ENCODE measurements at places on chromosomes 5 and 9.

GRCh38 chr5:109701792-109702191 lies 12.1 kb downstream of the MAN2A1 start:
- DNase-seq: no peak

DNA sequence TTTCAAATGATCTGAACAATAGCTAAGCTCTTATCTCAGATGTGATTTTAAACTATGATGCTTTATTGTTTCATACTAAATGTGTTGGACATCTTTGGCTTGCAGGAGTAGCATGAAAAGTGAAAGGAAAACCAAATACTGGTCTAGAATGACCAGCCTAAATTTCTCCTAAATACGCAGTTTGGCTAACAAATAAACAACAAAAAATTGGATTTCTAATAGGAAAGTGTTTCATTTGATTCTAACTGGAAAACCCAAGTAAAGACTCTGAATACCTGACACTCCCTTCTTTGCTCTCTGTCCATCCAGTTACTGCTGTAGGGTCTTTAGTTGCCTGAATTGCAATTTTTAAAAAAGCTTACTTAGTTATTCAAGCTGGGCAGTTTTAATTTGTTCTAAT lies 111.7 kb upstream of the ACOT12 start:
- DNase-seq: no peak

- peak; percentile 46 for DNase-seq
Measured at GRCh38 chr5:143251190-143251589, 152.3 kb downstream of the NR3C1 start.

DNA sequence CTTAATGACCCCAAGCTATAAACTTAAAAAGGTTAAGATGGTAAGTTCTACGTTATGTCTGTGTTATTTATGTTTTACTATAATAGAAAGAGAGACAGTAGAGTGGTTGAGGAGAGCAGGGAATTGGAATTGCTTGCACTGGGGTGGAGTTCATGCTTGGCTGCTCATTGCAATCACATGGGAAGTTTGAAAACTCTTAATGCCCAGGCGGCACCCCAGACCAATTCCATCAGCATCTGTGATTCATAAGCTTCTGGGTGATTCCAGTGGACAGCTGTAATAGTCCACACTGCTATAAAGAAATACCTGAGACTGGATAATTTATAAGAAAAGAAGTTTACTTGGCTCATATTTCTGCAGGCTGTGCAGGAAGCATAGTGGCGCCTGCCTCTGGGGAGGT lies 323.9 kb upstream of the MSX2 start:
- DNase-seq: no peak

- DNase-seq: no peak
Measured at GRCh38 chr9:83920469-83920926, 734 bp downstream of the KIF27 start.

DNA sequence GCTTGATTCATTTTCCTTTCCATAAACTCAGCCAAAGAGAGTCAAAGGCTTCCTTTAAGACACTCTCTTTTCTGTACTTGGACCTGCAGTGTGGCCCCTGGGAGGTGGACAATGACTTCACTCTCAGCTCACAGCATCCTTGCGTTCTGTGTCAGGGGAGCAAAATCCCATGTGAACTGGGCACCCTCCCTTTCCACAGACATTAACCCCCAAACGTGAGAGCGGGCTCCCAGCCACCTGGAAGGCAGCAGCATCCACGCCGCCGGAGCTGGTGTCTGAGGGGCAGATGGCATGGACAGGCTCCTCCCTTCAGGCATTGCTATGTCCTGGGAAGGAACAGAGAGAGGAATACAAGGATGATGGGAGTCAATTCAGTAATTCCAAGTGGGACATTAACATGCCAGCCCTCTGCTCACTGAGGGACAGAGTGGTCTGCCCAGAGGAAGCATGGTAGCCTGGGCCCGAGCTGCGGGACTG lies 39.5 kb downstream of the TRIP13 start:
- DNase-seq: no peak

GRCh38 chr9:89595646-89596045 lies 9.2 kb upstream of the GADD45G start:
- DNase-seq: no peak

DNA sequence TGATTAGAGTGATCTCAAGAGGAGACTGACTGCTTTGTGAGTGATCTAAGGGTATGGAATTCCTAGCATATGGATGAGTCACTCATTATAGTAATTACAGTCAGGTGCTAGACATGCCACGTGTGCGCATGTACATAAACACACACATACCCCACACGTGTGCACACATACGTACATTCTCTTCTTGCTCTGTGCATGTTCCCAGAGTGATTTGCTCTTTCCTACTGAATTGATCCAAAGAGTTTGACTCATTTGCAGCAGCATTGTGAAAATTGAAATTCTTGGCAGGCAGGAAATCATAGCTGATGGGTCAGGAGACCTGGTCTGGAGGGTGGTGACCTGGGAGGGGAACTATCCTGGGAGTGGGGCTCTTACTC lies 63.8 kb downstream of the ANGPTL2 start:
- DNase-seq: no peak

DNA sequence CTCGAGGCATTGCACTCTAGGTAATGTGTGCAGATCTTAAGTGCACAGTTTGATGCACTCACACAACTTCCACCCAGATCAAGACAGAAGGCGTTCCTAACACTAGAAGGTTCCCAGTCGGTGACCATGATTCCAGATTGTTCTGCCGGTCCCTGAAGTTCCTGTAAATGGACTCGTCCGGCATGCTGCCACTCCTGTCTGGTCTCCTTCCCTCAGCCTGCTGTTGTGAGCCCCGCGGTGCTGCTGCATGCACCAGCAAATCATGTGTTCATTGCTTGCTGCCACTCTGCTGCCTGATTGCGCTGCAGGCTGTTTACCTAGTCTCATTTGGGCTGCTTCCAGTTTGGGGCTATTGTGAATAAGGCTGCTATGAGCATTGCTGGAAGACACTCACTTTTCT lies 11.5 kb downstream of the STKLD1 start:
- no peak for DNase-seq

DNA sequence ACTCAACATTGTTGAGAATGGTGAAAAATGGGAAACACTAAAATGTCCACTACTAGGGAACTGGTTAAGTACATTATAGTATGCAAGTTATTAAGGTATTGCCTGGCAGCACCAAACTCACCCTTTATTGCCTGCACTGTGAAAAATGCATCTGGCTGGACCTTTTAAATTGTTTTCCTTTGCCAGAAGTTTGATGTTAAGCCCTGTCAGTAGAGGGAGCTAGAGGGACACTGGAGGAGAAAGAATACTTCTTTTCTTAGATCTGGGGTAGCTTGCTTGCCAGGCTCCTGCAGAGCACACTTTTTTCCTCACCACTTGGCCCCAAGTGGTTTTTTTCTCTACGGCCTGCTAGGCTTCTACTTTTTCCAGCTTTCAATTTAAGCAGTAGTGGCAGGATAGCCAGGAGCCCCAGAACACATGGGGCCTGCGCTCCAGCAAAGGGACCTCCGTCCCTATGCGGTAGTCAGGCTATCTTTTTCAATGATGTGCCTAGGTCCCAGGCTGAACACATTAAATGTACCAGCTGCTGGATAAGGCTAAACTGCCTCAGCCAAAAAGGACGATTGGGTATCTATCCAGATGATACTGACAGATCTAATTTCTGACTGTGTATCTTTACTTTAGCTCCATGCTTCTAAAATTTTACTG lies 8.0 kb upstream of the HABP4 start:
- peak; percentile 11 for DNase-seq

DNA sequence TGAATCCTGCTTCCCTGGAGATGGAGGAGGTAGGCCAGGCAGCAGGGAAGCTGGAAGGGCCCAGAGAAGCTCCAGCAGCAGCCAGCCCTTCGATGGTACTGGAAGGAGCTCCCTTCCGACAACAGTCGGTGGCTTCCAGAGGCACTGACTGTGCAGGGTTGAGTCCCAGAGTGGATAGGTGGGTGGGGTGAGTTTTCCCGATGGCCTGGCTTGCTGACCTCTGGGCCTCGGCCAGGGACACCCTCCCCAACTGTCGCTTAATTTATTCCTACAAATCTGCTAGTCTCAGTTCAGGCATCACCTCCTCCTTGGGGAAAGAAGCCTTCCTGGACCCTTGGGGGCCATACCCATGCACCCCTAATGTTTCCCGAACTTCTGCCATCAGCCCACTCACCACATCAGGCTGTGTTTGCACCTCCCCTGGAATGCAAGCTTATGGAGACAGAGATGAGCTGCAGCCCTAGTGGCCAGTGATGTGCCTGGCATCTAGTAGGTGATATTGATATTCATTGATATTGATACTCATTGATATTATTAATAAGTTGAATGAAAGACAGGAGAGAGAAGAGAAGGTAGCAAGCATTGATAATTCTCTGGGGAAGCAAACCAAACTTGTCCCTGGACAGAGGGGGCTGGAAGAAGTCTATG lies 104.6 kb upstream of the BOD1 start:
- DNase-seq: no peak

- no peak for DNase-seq
Measured at GRCh38 chr9:91790917-91791316, 159.1 kb downstream of the ROR2 start.

DNA sequence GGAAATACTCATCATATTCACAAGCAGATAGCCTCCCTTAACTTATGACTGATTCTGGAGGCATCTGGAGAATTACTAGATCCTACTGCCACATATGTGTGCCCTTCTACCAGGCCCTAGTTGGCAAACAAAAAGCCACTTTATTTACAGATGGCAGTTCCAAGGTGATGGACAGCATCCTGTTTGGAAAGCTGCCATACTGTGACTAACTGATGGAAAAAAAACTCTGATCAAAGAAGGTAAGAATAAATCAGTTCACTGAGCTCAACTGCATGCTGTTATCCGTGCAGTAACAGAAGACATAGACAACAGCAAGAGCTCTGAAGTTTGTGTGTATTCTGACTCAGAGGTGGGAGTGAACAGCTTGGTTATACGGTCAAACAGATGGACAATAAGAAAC lies 279.8 kb upstream of the POU5F2 start:
- no peak for DNase-seq

DNA sequence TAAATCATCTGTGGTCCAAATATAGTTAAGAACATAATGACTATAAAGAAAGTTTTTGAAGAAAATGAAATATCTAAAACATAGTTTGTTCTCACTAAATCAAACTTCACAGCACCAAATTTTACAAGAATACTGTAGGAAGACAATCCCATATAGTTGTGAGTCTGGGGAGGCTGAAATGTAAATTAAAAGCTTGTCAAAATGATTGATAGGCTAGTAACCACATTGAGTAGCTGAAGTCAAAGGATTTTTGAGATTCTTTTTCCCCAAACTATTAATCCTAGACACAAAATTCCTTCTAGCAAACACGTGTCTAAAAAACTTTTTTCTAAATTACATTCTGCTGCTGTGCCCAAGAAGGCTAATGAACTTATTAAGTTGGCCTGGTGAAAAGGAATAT lies 13.0 kb downstream of the BHMT start:
- DNase-seq: no peak

GRCh38 chr9:124477648-124478285 lies 27.5 kb downstream of the ADGRD2 start:
- DNase-seq: no peak

GRCh38 chr5:160507221-160507721 lies 85.6 kb downstream of the PTTG1 start:
- no peak for DNase-seq

DNA sequence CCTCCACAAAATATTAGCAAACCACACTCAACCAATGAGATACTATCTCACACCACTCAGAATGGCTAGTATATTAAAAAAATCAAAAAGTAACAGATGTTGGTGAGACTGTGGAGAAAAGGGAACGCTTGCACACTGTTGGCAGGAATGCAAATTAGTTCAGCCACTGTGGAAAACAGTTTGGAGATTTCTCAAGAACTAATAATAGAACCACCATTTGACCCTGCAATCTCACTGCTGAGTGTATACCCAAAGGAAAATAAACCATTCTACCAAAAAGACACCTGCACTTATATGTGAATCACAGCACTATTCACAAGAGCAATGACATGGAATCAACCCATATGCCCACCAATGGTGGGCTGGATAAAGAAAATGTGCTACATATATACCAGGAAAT lies 393.5 kb downstream of the PDE4D start:
- DNase-seq: no peak

- no peak for DNase-seq
Measured at GRCh38 chr9:133509179-133510083, 15.3 kb downstream of the MYMK start.

DNA sequence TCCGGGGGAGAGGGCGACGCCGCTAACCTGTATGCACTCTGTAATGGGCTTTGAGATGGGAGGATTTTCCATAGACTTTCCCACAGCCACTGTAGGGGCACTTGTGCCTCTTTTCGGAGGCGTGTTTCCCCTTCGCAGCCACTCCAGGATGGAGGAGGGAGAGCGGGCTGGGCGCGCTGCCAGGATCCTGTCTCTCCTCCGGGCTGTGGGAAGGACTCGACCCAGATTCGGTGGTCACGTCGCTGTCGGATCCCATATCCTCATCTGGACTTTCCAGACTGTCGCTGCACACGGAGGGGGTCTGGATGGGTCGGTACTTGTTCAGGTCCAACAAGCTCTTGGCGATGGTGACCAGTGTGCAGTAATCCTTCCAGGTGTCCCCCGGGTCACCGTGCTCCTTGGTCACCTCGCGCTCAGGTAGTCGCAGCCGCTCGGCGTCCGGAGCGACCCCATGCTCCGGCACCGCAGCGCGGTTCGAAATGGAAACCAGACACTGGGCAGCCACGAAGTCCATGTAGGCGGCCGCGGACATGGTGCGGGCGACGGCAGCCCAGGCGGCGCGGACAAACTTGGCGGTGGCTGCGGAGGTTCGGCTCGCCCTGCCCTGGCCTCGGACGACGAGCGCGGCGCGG lies 1.5 kb downstream of the KLF9 start:
- DNase-seq: peak; percentile 35

- no peak for DNase-seq
Measured at GRCh38 chr5:142219146-142219545, 105.7 kb downstream of the SPRY4 start.

GRCh38 chr9:116381350-116381749 lies 227.8 kb downstream of the PAPPA start:
- DNase-seq: no peak

- DNase-seq: no peak
Measured at GRCh38 chr5:142512043-142513042, 173.5 kb downstream of the FGF1 start.

GRCh38 chr9:6960777-6961176 lies 203.0 kb downstream of the KDM4C start:
- DNase-seq: no peak

GRCh38 chr9:19788152-19788551 lies 685 bp downstream of the SLC24A2 start:
- DNase-seq: no peak

DNA sequence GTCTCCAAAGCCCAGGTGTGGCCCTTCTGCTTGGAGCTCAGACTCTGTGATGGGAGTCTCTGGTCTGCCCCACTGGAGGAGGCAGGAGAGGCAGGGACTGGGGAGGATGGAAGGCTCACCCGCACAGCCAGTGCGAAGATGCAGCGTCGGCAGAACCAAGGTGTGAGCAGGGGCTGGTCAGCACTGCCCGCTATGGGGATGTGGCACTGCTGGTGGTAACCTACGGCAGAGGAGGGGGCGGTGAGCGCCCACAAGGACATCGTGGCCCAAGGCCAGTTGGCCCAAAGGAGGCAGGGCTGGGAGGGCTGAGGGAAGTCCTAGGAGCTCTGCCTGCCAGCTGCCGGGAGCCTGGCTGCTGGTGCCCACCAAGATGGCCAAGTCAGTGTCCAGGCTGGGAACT lies 7.3 kb downstream of the PHF19 start:
- DNase-seq: no peak
